CD8-positive, alpha-beta memory T cell (primary cell): ENCODE measurements at places on chromosomes 3 and 15.
A peak's percentile ranks its signal among the peaks of the same experiment; 100 is the strongest.

DNA sequence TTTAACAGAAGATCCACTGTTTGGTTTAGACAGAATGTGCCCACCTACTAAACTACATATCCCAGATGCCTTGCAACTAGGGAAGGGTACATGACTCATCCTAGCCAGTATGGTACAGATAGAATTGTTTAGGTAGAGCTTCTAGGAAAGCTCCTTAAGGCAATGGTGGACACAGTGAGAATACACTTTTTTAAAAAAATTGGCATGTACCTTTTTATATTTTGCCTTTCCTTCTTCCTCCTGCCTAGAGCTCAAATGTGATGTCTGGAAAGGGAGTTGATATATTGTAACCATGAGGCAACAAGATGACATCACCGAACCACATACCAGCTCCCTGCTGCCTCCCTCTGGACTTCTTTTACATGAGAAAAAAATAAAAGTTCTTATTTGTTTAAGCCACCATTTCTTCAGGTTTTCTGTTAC is 14.4 kb upstream of the C3orf80 start:
- DNase-seq, result no peak

- no peak for DNase-seq
These were observed 490.7 kb downstream of the GBE1 start for GRCh38 chr3:81270603-81271379.

GRCh38 chr15:33778852-33779251 is 189.4 kb upstream of the CHRM5 start:
- DNase-seq, result no peak

- no peak for DNase-seq
These were observed 18.5 kb downstream of the KBTBD8 start for GRCh38 chr3:67016522-67017080.

DNA sequence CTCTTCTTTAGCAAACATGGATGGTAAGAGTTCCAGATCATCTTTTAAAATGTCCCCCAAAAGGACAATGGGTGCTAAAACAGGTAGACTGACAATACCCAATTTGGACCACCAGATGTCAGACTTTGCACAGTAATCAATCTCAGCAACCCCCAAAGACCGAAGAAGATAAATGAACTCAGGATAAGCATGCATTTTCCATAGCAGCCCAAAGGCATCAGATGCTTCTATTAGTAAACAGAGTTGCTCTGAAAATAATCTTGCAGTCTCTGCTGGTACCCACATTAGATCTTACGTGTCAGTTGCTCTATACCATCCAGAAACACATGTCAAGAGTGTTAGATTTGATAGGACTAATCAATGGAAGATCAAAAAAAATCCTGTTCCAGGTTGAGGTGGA is 20.6 kb downstream of the MYH15 start:
- DNase-seq, result peak; percentile 25

DNA sequence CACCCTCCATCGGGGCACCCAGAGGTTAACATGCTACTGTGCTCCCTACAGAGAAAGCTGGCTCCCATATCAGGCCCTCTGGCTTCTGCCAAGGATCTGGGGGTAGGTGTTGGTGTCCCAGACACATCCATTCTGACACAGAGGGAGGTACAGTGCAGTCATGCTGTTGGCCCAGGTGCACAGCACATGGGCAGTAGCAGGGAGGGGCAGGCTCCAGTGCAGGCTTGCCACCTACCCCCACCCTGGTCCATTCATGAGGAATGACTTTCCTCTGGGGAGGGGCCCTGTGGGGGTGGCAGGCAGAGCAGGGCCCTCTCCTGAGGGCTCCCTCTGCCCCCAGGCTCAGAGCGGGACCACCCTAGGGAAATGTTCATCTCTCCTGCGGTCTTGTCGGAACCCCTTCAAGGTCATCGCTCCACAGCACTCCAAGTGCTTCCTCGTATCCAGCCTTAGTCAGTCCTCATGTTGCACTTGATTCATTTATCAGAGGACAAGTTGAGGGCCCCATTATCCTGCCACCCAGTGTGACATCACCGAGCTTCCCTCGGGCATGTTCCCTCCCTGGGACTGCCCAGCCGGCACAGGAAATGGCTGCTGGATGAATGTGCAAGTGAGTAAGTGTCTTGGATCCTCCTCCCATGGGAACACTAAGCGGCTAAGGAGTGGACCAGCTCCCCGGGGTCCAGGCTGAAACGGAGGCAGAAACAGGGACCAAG is 10.0 kb downstream of the DUSP7 start:
- no peak for DNase-seq

DNA sequence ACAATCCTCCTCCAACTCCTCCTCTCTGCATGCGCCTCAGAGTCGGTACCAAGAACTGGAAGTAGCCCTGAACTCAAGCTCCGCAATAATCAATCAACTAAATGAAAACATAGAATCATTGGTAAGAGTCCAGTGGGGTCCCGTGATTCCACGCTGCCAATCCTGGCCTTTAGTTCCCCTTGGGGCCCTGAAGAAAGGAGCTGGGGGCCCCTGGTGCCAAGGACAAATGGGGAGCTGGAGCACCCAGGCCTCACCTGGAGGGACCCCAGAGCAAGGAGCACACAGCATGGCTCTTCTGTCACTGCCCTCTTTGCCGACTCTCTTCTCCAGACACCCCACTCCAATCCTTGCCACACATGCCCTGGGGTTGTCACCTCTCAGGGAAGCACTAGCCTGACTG is 80.3 kb downstream of the ADAMTS7 start:
- DNase-seq, result no peak

GRCh38 chr15:61480863-61481262 is 251.8 kb upstream of the RORA start:
- no peak for DNase-seq

- DNase-seq, result no peak
These were observed 1.3 kb downstream of the CACNA1D start for GRCh38 chr3:53495520-53496391.

GRCh38 chr3:86245360-86245759 is 745.6 kb downstream of the VGLL3 start:
- DNase-seq, result no peak

GRCh38 chr3:111846717-111847116 is 12.3 kb upstream of the PHLDB2 start:
- DNase-seq, result no peak

DNA sequence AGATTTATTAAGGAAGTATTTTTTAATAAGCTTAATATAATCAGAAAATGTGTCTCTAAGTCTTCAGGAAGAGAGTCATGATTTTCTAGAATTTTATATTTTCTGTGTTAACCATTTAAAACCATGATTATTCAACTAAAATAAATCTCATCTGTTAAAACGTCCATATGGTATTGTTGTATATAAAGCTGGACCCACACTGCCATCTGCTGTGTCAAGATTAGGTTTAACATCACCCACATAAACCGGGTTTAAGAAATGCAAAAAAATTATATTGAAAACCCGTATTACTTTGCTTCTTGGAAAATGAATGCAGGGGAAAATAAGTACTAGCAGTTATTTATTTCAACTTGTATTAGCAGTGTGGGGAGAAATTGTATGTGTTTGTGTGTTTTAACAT is 9.5 kb upstream of the CCDC66 start:
- no peak for DNase-seq

GRCh38 chr3:68090571-68090970 is 436.2 kb upstream of the SUCLG2 start:
- no peak for DNase-seq

- peak; percentile 70 for DNase-seq
These were observed 54.8 kb downstream of the ZBTB20 start for GRCh38 chr3:115092220-115092791.

- no peak for DNase-seq
These were observed 51.8 kb downstream of the SLC12A8 start for GRCh38 chr3:125160606-125161371.

GRCh38 chr3:103437883-103438282 is 1003.1 kb downstream of the ZPLD1 start:
- DNase-seq, result no peak

- DNase-seq, result no peak
These were observed 9.2 kb upstream of the NME9 start for GRCh38 chr3:138338811-138339210.

DNA sequence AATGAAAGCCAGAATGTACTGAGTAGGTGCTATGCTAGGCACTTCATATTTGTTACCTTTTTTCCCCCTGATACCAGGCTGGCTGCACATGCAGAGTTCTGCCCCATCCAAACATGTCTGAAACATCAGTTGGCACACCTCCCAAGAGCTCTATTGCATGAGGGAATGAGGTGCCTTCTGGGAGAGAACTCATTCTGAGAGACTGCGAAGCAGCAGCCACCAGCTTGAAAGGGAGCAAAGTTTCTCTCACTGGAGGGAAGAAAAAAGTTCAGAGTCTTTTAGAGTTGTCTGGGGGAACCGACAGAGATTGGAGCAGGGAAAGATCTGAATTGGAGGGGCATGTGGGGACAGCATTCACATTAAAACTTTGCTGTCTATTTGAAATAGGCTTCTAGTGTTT is 84.1 kb downstream of the AGBL1 start:
- DNase-seq, result no peak

- no peak for DNase-seq
These were observed 11.1 kb downstream of the TRANK1 start for GRCh38 chr3:36933540-36934296.

- no peak for DNase-seq
These were observed 43.1 kb upstream of the SLC25A36 start for GRCh38 chr3:140898340-140899180.
